ENCODE measurements at places on chromosomes 3 and 15.

DNA sequence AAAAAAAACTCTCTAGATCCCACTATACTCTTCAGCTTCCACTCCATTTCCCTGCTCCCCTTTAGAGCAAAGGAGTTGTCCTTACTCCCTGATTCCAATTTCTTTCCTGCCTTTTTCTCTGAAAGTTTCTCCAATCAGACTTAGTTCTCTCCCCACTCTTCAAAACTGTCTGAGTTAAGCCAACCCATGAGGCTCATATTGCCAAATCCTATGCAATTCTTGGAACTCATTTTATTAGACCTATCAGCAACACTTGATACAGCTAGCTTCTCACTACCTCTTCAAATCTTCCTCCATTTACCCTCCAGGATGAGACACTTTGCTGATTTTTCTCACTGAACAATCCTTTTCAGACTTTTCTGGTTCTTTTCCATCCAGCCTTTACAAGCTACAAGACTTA, 233.1 kb downstream of the THRB start:
- no peak for DNase-seq

DNA sequence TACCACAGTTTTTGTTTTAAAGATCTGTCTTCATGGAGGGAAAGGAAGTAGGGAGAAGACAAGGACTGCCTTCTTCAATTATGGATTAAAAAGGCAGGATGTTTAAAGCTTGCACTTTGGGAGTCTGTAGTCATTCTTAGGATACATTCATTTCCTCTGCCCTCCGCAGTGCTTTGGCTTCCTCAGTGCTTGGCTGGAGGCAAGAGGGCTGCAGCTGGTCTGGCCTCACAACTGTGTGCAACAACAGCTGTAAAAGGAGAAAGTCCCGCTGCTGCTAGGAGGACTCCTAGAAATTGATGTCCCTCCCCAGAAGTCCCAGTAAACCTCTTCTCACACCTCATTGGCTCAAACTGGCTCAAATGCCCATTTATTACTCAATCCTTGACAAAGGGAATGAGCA, 54.4 kb upstream of the PPP2R3A start:
- DNase-seq = no peak

GRCh38 chr3:139561255-139561817, 21.8 kb upstream of the RBP1 start:
- DNase-seq = no peak

- no peak for DNase-seq
These were observed 15.8 kb downstream of the SPG11 start for GRCh38 chr15:44647637-44648036.

DNA sequence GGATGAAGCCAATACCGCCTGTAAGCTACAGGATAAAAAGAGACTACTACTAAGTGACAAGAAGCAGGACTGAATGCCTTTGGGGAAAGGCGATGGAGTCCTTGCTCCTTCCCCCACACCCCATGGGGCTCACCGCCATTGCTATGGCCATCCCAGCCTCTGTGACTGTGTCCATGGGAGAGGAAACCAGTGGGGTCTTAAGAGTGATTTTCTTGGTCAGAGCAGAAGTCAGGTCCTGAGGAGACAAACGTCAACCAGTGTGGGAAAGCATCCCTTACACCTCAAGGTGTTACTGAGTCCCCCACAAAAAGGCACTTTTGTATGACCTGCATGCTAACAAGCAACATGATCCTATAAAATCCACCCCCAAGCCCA, 913 bp downstream of the IMPDH2 start:
- no peak for DNase-seq

GRCh38 chr15:81411051-81411450, 37.0 kb upstream of the TMC3 start:
- DNase-seq = no peak

DNA sequence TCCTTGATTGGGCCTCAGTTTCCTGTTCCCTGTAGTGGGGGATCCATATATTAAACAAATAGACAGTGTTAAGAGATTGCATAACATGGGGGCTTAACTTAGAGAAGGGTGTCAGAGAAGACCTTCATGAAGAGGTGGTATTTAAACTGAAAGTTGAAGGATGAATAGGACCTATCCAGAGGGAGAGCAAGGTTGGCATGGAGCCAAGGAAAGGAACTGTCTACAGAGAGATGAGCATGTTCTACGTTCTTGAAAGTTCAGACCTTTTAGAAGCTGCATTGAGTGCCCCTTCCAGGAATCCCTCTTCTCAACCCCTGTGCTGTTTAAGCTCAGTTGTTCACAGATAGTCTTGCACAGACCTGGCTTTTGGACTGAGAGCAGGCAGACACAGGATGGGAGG, 2.4 kb downstream of the HTD2 start:
- no peak for DNase-seq

GRCh38 chr3:66405701-66406091, 95.1 kb downstream of the LRIG1 start:
- no peak for DNase-seq

GRCh38 chr3:71718072-71718471, 7.1 kb downstream of the EIF4E3 start:
- no peak for DNase-seq

- DNase-seq = no peak
These were observed 47.8 kb upstream of the CDAN1 start for GRCh38 chr15:42784705-42785104.

DNA sequence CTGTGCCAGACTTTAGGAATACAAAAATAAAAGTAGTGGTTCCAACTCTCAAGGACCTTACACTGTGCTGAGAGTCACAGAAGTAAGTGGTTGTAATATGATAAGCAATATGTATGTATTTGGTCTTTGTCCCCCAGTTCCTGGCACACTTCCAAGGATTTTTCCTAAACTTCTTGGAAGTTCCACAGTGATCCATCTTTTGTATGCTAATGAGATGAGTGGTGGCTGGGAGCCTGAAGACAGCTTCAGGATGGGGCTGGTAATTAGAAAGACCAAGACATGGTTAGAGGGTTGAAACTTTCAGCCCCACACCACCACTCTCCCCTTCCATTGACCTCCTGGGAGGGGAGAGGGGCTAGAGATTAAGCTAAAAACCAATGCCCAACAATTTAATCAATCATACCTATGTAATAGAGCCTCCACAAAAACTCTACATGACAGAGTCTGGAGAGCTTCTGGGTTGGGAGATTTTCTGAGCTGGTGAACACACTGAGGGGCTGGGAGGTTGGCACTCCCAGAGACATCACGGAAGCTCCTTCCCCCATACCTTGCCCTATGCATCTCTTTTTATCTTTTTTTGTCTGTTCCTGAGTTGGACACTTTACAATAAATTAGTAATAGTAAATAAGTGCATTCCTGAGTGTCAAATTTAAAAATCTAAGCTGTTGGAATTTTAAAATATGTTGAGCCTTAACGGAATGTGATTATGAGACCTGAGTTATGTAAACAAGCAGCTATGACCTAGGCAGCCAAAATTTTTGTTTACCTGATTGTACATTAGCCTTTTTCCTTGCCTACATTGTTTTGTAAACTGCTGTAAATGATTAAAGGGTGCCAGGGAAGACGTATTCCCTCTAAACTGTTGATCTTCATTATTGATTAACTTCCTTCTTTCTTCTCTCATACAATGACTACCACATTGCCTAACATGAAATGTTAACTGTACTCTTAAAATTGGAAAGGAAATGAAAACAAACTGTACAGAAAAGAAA, 24.3 kb downstream of the CD200R1L start:
- DNase-seq = no peak

- peak; percentile 76 for DNase-seq
These were observed 29.8 kb upstream of the SLC25A36 start for GRCh38 chr3:140911822-140912221.

DNA sequence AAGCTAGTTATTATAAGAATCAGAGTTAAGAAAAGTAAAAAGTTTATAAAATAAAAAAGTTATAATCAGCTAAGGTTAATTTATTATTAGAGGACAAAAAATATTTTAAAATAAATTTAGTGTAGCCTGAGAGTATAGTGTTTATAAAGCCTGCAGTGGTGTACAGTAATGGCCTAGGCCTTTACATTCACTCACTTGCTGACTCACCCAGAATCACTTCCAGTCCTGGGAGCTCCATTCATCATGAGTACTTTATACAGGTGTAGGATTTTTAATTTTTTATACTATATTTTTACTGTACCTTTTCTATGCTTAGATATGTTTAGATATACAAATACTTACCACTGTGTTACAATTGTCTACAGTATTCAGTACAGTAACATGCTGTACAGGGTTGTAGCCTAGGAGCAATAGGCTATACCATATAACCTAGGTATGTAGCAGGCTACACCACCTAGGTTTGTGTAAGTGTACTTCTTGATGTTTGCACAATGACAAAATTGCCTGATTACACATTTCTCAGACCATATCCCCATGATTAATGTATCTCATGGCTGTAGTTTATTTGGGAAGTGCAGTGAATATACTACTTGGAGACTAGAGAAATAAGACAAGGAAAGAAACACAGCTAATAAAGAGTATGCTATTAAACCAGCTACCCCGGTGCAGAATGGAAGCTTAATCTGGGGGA, 101.9 kb upstream of the GALNT15 start:
- no peak for DNase-seq

DNA sequence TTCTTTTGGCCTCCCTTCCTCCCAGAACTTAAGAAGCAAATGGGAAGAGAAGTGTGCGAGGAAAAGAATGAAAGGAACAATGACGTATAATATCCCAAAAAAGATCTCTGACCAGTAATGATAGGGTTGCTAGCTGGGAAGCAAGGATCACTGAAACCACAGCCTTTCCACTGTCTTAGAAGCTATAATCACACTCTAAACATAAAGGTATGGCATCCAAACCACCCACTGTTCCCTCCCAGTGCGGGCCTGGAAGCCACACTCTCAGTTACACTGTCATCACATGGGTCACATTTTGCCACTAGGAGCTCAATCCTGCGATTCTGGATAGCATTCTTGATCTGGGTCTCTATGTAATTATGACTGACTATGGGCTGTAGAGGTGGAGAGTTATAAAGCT, 131.6 kb upstream of the HACD2 start:
- no peak for DNase-seq

DNA sequence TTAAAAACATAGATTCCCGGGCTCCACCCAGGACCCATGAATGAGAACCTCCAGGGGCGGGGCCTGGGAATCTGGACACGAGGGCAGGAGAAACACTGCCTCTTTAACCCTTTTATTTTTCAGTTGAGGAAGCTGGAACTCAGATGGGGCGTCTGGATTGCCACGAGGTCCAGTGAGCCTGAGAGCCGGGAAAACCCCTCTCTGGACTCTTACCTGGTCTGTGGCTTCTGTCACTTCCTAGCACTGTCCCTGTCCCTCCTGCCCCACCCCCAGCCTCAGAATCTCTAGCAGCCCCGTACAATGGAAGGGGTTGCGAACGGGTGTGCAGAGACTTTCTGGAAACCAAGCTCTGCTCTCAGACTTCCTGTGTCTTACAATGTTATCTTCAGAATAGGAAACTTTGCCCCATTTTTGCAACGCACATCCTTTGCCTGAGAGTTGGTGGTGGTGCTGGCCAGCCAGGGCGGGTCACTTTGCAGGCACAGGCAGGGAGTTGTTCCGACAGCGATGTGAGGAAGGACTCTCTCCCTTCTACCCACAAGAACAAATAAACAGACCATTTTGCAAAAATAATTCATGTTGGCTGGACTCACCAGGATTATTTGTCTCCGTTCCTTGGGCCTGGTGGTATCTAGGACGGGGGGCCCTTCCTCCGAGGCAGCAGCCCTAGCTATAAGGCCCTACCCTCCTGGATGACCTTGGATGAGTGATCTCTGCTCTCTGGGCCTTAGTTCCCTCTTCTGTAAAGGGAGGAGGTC, 59.1 kb downstream of the SMAD6 start:
- no peak for DNase-seq

GRCh38 chr3:158200955-158201354, 91.1 kb downstream of the RSRC1 start:
- DNase-seq = no peak

DNA sequence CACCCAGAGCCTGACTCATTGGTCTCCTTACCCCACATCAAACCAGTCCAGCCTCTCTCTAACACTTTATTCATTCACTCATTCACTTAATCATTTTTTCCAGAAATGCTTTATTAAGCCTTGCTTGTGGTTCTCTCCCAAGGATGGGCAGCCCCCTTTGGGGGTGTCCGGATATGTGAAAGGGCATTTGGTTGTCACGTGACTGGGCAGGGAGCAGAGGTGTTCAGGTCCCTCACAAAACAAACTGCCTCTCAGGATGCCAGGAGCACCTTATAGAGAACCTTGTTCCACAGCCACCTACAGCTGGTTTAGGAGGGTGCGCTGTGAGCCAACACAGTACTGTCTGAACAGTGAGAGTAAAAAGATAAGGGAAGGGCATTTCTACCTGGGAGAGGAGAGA, 25.8 kb upstream of the PTPN23 start:
- DNase-seq = no peak

DNA sequence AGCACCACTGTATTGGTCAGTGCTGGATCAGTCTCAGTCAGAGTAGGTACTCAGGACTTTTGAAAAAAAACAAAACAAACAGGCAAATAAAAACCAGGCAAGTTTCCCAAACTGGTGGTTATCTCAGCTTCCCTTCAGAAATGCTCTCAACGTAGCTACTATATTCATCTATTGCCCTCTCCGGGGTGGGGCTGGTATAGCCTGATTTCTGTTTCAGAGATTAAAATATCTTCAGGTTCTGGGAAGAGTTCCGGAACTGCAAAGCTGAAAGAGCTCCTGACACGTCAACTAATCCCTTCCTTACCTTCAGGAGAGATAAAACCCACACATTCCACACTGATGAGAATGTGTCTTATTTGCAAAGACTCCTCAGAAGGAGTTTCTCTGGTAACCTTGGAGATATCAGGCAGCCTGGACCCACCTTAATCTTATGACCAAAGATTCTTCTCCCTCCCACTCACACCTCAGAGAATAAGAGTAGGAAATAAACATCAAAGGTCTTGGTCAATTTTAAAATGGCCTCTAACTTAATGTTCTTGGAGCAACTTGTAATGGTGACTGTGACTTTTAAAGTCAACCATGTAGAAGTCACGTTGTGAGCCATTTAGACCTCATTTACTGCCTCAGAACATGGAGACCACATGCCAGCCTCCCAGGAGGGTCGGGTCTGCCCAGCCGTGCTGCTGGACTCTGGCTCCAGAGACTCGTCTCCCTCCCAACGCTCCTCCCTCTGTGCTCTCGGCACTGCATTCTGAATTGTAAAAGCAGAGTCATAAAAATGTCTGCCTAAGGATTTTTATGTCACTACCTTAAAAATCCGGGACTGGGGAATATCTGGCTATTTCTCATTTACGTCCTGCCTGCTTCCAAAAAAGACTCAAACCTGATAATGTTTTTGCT, 53.8 kb downstream of the CDCP1 start:
- DNase-seq = no peak

- DNase-seq = no peak
These were observed 488.7 kb upstream of the PROK2 start for GRCh38 chr3:72273615-72274014.

- DNase-seq = no peak
These were observed 8.3 kb downstream of the KIF23 start for GRCh38 chr15:69422336-69422895.

DNA sequence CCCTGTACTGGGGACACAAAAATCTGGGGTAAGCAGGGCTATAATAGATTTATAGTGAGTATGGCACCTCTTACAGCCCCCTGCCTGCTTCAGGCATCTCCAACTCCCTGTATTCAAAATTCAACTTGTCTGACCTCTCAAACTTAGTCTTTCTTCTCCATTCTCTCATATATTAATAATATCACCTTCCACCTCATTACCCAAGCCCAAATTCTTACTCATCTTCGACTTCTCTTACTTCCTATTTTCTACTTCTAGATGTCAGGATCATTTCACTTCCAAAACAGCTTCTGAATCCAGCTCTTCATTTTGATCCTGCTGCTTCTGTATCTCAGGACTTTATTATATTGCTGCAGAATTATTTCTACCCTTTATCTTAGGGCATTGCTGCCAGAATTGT, 290.7 kb downstream of the CHST2 start:
- no peak for DNase-seq

Data from DMS79 treated with DMSO at 0.1 percent for 48 hours (cell line).